ENCODE measurements at places on chromosomes 3 and 15. TPM values are rescaled to one million over a fixed set of nuclear protein-coding genes. Genes with fewer than 3 reads are reported as not detected.

The CYP8B1 gene
- total RNA-seq = not detected

The CAPN7 gene
- 39.0 TPM for total RNA-seq

The CCR9 gene
- total RNA-seq = not detected

The SNX22 gene
- total RNA-seq = 0.17 TPM

The SEMA5B gene
- not detected for total RNA-seq

All from fibroblast of lung (primary cell).